ENCODE measurements at places on chromosomes 13 and 19. TPM values are rescaled to one million over a fixed set of nuclear protein-coding genes. Genes with fewer than 3 reads are reported as not detected.

The SLAIN1 gene
- total RNA-seq, result 0.38 TPM

The ZNF506 gene
- total RNA-seq, result 0.07 TPM

The SIGLEC12 gene
- not detected for total RNA-seq

The KLK4 gene
- total RNA-seq, result 0.08 TPM

The DZIP1 gene
- total RNA-seq, result 13.6 TPM

The CCDC70 gene
- total RNA-seq, result not detected

The SLC17A7 gene
- total RNA-seq, result 0.61 TPM

The PRSS57 gene
- total RNA-seq, result not detected

The MEIOSIN gene
- total RNA-seq, result 0.06 TPM

The LGI4 gene
- total RNA-seq, result 0.16 TPM

The ACTMAP gene
- total RNA-seq, result 18.3 TPM

The ZNF177 gene
- 0.69 TPM for total RNA-seq

The ELSPBP1 gene
- not detected for total RNA-seq

The PRR36 gene
- 0.48 TPM for total RNA-seq

The C13orf46 gene
- total RNA-seq, result 0.08 TPM

The DLL3 gene
- 10.3 TPM for total RNA-seq

Measured in A549 treated with CORT108297 at 1 μM for 4 hours (cell line).